ENCODE measurements at places on chromosomes 12 and 14. TPM values are rescaled to one million over a fixed set of nuclear protein-coding genes. Genes with fewer than 3 reads are reported as not detected.

The LUM gene
- polyA plus RNA-seq: 213 TPM

DNA sequence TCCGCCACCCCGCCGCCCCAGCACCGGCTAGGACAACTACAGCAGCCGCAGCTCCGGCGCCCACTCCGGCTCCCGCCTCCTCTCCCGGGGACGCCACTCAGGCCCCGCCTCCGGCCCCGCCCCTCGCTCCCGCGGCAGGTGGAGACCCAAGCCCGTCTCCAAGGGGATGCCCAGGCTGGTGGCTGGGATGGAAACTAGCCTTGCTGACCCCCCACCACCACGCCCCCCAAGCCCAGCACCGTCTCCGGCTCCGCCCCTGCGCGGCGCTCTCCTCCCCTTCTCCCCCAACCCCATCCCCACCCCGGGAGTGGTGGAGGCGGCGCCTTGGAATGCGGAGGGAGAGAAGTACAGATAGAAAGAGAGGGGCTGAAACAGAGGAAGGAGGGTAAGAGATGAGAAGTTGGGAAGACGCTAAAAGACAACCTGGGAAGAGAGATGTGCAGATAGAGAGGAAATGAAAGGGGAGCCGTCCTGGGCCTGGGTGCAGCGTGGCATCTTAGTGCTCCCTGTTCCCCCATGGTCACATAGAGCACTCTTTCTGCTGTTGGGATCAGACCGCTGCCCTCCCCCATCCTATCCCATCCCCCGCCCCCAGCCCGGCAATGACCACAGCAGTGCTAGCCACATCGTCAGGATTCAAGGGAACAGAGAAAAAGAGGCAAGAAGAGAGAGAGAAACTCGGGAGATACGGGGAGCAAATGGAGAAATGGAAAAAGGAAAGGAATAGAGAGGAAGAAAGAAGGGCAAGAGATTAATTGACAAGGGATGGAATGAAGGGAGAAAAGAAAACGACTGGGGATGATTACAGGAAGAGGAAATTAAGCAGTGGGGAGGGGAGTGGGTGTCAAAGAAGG is at the start of gene ITGA7:
TSS of gene ITGA7 (minus strand) at position 64 of the 854 bp plus-strand sequence. CDS start 222 bp downstream, outside the sequence.
- DNase-seq: peak; percentile 76

DNA sequence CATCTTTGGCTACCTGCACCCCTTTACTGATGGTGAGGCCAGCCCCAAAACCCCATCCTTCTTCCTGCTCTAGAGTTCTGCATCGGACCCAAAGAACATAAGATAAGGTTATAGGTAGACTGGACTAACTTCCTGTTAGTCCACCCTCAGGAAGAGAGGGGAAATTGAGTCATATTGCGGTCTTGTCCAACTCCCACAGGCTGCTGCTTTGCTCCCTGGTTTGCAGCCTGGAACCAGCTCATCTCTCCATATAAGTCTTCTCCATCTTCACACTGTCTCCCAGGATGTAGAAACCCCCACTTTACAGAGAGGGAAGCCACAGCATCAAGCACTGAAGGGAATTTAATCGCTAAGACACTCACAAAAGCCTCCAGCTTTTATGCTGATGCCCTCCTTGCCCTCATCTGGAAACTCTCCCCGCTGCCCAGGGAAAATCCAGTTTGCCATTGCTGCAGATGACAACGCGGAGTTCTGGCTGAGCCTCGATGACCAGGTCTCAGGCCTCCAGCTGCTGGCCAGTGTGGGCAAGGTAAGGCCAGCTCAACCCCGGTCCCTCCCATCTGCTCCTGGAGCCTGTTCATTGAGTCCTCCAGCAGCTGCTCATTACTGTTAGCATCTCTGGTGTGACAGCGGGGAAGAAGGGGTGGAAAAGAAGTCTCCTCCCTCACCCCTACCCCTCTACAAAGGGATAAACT is 85.3 kb downstream of the B4GALNT3 start:
- no peak for DNase-seq

DNA sequence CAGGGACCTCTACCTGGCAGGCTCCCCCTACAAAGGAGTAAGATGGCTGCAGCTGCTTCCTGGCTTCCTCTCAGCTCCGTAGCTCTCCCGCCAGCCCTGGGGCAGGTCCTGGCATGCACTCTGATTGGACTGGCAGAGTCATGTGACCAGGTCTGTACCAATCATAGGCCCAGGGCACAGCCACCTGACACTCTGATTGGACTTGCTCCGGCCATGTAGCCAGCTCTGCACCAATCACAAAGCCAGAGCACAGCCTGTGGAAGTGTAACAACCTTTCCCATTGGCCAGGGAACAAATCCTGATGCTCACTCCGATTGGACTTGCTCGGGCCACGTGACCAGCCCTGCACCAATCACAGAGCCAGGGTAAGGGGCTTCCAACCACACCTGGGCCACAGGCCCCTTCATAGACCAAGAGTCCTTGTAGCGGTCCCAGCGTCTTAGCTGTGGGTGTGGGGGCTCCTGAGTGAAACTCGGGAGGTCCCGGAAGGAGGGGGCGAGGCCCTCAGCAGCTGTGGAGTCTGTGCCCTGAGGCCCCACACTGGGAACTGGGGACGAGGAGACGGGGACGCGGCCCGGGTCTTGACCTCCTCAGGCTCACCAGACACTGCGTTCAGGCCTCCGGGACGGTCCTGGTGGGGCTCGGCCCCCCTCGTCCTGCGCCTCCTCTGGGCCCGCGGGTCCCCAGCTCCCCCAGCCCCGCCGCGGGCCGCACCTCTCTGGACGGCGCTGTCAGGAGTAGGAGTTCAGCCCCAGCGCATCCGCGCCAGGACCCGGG is 210.6 kb downstream of the ADGRD1 start:
- peak; percentile 90 for DNase-seq

Measured in testis (tissue), 5 donors.